ENCODE measurements at places on chromosomes 3 and 15. TPM values are rescaled to one million over a fixed set of nuclear protein-coding genes. Genes with fewer than 3 reads are reported as not detected.

- DNase-seq = no peak
- no peaks in the 10 kb centered on the region for H3K27me3 ChIP-seq
- no peaks in the 10 kb centered on the region for H3K4me1 ChIP-seq
- H3K36me3 ChIP-seq = no peaks in the 10 kb centered on the region
- H3K27ac ChIP-seq = no peak overlapping the region
Observed at GRCh38 chr3:50430950-50431435, 71.7 kb upstream of the TMEM115 start.

DNA sequence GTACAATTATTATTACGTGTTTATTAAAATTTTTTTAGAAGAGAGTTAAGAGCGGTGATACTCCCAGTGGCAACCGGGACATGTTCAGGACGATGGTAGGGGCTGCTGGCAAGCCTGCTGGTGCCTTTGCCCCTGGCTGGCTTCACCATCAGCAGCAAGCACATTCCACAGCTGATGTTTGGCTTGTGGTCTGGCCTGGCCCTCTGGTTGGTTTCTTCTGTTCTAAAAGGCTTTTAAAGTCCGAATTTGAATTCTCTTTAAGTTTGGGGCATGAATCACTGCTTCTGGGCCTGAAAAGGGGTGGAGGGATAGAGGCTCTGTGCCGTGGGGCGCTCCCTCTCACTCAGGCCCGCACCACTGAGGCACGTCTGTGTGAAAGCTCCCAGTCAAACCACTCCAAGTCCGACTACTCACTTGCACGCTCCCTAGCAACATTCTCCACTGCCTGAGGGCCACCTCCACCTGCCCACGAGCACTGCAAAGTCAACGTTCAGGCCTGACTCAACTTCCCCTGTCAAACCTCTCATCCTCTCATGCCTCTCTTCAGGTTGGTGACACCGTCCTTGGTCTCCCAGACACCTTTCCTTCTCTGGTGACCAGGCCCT, 10.1 kb downstream of the ITGA11 start:
- H3K36me3 ChIP-seq = no peaks in the 10 kb centered on the region
- DNase-seq = no peak
- no peaks in the 10 kb centered on the region for H3K4me1 ChIP-seq
- H3K4me3 ChIP-seq = no peak overlapping the region
- H3K27ac ChIP-seq = no peak overlapping the region

The SPINK8 gene
- total RNA-seq = not detected

The RGMA gene
- total RNA-seq = 2.5 TPM

DNA sequence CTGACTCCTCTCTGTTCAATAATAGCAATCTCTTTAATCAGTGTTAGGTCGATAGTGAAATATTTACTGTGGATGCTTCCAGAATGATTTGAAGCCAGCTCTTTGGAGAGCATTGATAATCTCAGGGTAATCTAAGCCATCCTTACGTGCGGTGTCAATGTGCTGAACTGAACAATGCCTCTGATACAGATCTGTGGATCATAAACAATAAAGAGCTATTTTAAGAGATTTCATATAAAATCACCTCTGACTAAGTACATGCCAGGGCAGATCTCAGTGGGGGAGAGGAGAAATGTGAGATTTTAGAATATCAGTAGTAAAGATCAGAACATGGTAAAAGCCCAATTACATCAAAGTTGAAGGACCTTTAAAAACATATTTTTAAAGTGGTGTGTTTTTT, 319.3 kb upstream of the GBE1 start:
- H3K4me3 ChIP-seq = peak overlapping the region; percentile 8
- H3K27ac ChIP-seq = peak overlapping the region; percentile 72

DNA sequence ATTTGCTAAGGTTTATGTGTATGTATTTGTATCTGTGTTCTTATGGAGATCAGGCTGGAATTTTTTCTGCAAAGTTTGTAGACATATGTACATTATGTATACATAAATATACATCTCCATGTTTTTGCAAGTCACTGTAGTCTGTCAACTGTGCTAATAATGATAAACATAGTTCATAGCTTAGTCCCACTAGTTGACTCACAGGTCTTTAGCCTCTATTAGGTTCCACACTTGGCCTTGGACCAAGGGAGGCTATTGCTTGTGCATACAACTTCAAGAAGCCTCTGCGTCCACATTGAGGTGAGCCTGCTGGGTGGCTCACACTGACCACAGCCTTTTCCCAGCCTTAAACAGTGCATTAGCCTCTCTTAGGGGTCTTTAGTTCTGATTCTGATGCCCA, 243.8 kb upstream of the PEX5L start:
- peak overlapping the region; percentile 63 for H3K27ac ChIP-seq
- peaks cover 51% of the 10 kb centered on the region for H3K4me1 ChIP-seq
- no peaks in the 10 kb centered on the region for H3K27me3 ChIP-seq
- H3K36me3 ChIP-seq = no peaks in the 10 kb centered on the region

Data from PC-3 (cell line).